ENCODE measurements at places on chromosomes 5 and 9. TPM values are rescaled to one million over a fixed set of nuclear protein-coding genes. Genes with fewer than 3 reads are reported as not detected.

DNA sequence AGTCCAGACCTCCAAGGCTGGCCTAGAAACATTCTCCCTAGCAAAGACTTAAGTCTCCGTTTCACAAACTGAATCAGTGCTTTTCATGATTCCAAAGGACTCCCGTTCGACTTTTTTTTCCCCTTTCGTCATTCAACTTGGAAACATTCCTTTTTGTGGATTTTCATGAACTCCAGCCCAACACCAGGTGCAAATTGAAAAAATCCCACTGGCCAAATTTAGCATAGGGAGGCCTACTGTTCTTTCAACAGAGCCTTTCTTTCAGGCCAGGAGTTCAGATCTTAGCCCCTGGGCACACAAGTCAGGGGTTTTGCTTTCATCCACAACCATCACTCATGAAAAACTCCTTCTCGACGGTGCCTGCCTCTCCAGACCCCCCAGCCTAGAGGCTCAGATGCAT is 285.3 kb downstream of the PIK3R1 start:
- DNase-seq: no peak

- DNase-seq: no peak
Measured at GRCh38 chr5:94893412-94894135, 275.1 kb downstream of the SLF1 start.

GRCh38 chr9:129885670-129886106 is 50.4 kb downstream of the USP20 start:
- DNase-seq: peak; percentile 90

The FGFR4 gene
- polyA plus RNA-seq: 2.7 TPM

DNA sequence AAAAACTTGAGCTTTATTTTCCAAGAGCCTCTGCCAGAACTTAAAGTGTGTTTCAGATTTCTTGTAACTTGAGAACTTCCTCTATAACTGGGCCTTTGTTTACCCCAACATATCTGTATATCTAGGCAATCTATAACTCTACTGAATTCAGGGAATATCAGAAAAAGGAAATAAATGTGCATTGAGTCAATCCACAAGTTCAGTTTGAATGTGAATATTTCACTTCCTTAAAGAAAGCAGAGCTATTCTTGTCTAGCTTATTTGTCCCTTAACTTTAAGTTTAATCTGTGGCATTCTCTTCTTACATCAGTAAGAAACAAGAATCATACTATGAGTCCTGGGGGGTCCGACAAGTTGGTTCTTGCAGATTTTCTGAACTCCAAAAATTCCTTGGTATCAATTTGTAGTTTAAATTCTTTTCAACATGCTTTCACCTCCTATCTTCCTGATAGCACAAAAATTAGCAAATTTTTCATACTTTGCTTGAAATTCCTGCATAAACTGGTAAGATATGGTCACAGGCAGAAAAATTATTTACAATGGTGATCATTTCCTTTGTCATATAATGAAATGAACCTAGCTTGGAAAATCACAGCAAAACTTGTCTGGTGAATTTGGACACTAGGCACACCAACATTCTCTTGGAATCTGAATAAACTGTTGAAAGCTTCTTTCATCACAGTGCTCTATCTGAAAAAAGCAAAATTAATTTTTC is 19.8 kb upstream of the ITGA1 start:
- DNase-seq: no peak

DNA sequence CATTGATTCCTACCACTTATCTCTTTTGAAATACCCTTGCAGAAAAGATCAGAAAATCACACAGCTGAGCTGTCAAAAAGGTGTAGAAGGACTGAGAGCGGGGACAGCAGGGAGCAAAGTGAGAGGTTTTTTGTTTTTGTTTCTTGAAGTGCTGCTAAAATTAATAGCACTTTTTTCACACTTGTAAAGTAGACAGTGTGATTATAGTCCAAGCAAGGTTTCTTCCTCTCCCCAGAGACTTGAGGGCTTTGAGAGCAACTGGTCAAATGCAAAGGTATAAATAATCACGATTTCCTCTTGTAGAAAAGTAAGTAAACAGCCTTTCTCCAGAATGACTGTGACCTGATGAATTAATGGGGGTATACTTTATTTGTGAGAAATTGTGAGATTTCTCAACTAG is 326.9 kb downstream of the ZNF608 start:
- DNase-seq: no peak

- no peak for DNase-seq
Measured at GRCh38 chr5:2149195-2149539, 266.4 kb upstream of the IRX4 start.
